B cell (primary cell): ENCODE measurements at places on chromosomes 1 and 21. TPM values are rescaled to one million over a fixed set of nuclear protein-coding genes. Genes with fewer than 3 reads are reported as not detected.
A peak's percentile ranks its signal among the peaks of the same experiment; 100 is the strongest.

The OR6K3 gene
- not detected in 2 replicates for total RNA-seq

The TDRD5 gene
- not detected in 2 replicates for total RNA-seq

The ERG gene
- 0.17 TPM in 1 of 2 replicates, not detected in the other for total RNA-seq

The NHLH1 gene
- 0.39 and 0.63 TPM in 2 replicates for total RNA-seq

The GCSAML gene
- total RNA-seq, result not detected in 2 replicates

The TNNI3K gene
- 0.52 TPM in 1 of 2 replicates, not detected in the other for total RNA-seq

The RHD gene
- not detected in 2 replicates for total RNA-seq

The GUCA2A gene
- not detected in 2 replicates for total RNA-seq

GRCh38 chr1:7454052-7454815 lies 316.9 kb upstream of the VAMP3 start:
- DNase-seq, result no peak

GRCh38 chr1:172390683-172391551 lies 29.6 kb upstream of the C1orf105 start:
- peak; percentile 82 for DNase-seq

- DNase-seq, result peak; percentile 85
Observed at GRCh38 chr1:43073490-43074230, 98.4 kb downstream of the EBNA1BP2 start.

- DNase-seq, result no peak
Observed at GRCh38 chr1:117164209-117164608, 42.7 kb upstream of the TRIM45 start.

DNA sequence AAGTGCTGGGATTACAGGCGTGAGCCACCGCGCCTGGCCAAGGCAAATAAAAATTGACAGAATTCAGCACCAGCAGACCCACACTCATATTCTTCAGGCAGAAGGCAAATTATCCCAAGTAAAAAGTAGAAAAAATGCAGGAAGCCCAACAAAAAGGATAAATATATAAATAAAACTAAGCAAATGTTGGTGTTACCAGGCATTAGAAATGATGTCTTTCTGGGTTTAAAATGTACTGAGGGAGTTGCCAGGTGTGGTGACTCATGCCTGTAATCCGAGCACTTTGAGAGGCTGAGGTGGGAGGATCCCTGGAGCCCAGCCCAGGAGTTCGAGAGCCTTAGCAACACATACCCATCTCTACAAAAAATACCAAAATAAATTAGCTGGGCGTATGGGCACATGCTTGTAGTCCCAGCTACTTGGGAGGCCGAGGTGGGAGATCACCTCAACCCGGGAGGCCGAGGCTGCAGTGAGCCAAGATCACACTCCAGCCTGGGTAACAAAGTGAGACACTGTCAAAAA lies 6.3 kb downstream of the INTS11 start:
- DNase-seq, result no peak

DNA sequence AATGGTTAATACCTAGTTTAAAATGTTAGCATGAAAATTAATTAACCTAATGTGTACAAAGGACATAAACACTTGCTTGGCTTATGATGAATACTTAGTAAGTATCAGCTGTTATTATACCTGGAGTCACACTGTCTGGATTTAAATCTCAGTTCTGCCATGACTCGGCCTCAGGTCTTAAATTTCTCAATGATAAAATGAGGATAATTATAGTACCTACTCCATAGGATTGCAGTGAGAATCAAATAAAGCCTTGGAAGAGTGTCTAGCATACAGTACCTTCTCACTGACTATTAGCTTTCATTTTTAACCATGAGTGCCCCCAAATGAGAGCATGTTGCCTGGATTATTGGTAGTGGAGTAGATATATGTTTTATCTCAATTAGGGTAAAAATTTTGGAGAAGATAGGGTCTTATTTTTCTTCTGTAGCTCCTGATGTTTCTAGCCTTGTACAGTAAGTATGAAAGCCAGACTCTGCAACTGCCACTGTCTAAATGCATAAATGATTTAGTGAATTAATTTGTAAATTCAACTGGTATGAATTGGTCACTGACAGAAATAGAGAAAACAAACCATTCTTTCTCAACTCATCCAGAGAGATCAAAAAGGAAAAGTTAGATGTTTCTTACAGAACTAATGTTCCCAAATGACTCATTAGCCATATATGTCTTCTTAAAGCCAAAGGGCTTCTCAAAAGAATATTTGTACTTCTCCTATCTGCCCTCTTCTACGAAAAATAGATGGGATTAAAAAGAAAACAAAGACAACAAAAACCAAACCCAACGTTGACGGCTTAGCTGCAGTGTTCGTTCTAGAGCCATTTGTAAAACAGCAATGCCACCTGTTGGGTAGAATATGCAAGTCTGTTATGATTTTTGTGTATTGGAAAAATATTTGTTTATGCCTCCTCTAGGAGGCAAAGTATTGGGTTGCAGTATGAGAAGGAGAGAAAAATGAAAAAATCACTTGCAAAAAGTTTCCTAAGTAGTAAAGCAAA lies 53.8 kb upstream of the MROH9 start:
- no peak for DNase-seq

DNA sequence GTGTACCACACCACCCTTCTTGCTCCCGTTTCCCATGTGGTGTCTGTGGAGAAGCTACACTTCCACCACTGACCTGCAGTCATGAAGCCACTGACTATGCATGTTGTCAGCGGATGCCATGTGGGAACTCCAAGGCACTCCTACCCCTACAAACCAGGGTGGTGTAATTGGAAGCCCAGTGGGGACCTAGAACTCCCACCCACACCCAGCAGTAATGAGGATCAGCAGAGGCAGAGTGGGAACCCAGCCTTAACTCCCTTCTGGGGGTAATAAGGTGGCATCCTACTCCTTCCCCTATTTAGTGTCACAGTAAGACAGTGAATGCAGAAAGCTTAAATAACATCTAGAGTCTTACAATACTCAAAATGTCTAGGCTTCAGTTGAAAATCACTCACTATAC lies 78.4 kb downstream of the SPATA46 start:
- no peak for DNase-seq

- DNase-seq, result no peak
Observed at GRCh38 chr21:39781331-39781730, 36.3 kb downstream of the IGSF5 start.

- no peak for DNase-seq
Observed at GRCh38 chr1:156862997-156863599, 2.4 kb downstream of the NTRK1 start.

DNA sequence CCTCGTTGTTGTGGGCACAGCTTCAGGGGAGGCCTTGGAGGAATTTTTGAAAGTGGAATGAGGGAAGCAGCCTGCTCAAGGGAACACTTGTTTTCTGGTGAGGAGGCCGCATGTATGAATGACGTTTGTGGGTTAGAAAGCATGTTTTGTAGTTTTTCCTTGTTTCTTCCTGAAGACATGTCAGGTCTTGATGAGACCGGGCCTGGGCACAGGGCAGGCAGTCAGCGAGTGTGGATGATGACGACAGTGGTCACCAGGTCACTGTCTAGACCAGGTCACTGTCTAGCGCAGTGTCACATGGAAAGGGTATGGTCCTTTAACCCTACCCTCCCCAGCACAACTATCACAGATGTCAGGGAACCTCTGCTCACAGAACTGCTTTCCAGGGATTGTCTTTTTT lies 7.3 kb downstream of the PSEN2 start:
- DNase-seq, result no peak

- DNase-seq, result no peak
Observed at GRCh38 chr1:154842635-154843034, 27.4 kb downstream of the KCNN3 start.

- no peak for DNase-seq
Observed at GRCh38 chr1:181986907-181987305, 74.6 kb downstream of the ZNF648 start.

- no peak for DNase-seq
Observed at GRCh38 chr1:94425821-94426484, 7.8 kb downstream of the ABCD3 start.

DNA sequence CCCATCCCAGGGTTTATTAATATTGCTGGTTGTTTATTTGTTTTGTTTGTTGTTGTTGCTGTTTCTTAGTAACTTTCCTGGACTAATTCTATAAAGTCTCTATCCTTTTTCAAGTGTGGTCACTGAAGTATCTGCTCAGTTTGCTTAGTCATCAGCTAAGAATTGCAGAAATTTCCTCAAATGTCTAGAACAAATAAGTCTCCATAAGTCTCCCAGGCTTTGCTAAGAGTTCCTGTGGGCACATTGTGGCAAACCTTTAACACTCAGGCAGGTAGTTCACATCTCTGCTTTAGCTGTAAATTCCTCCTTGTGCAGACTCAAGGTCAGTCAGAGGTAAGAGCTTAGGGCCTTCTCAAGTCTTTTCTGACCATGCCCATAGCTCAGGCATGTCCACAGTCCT lies 38.9 kb upstream of the C1orf185 start:
- no peak for DNase-seq

- DNase-seq, result no peak
Observed at GRCh38 chr1:164033782-164034181, 525.2 kb upstream of the PBX1 start.

DNA sequence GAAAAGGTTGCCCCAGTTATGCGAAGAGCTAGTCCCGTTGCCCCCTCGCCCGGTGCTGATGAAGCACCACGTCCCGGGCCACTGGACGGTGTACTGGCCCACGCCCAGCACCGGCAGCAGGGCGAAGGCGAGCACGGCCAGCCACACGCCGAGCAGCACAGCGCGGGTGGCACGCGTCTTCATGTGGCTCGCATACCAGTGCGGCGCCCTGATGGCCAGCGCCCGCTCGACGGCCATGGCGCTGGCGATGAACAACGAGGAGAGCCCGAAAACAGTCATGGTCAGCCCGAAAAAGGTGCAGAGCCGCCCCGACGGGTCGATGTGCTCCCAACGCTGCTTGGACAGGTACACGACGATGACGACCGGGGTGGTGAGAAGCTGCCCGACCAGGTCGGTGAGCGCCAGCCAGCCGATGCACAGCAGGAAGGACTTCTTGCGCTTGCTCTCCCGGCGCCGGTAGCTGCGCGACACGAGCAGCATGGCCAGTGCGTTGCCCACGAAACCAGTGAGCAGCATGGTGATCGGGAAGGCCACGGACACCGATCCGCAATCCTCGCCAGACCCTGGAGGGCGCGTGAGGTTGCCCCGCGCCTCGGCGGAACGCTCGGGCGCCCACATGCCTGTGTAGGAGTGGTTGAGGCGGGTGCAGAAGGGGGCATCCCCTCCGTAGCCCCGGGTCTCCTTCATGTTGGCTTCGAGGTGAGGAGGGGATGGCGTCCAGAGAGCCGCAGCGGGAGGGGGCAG lies 553 bp downstream of the PTGER3 start:
- peak; percentile 51 for DNase-seq

- DNase-seq, result no peak
Observed at GRCh38 chr21:34884346-34884929, 164.7 kb downstream of the RUNX1 start.

- DNase-seq, result no peak
Observed at GRCh38 chr1:116179964-116180363, 68.8 kb downstream of the MAB21L3 start.

DNA sequence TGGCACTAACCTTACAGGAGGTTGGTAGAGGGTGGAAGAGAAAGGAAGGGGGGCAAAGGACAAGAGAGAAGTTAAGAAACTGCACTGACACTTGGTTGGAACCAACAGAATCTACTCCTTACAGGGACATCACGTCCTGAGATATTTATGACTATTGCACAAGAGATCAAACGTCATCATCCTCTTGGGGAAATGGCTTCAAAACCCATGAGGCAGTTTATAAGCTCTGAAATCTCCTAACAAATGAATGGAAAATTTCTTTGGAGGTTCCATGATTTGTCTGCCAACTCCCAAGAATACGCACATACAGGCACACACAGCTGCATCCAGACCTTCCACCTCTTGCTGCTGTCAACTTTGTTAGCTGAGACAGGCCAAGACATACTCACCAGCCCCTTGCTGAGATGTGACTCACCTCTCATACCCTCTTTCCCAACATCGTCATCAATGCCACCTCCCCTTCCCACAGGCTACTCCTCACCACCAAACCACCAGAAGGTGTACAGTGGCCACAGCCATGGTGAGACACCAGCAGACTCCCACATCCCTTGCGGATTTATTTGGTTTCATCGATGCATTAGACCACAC lies 135.5 kb downstream of the SETD4 start:
- DNase-seq, result no peak

GRCh38 chr1:54904476-54905048 lies 17.6 kb upstream of the DHCR24 start:
- no peak for DNase-seq

DNA sequence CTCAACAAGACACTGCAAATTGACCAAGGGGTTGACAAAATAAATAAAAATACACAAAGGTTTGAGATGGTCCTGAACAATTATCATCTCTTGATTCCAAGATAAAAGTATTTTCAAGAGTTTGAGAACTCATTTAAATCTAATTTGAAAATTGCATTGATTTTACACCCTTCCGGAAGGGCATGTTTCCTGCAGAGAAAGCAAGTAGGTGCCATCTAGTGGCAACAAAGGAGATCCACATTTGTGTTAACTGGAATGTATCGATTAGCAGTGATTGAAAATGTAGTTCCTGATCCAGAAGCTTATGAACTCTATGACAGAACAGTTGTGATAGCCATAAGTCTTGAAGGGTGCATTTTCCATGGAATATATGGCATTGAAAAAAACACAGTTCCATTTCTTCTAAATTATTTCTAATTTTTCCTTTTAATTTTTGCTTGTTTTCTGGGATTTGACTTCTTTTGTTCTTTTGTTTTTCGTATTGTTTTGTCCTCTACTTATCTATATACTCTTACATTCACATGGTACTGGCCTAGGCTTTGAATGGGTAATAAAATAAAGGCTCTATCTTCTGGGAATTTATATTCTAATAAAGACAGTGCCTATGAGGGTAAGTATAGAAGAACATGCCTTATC lies 143.7 kb downstream of the DNM3 start:
- peak; percentile 49 for DNase-seq

DNA sequence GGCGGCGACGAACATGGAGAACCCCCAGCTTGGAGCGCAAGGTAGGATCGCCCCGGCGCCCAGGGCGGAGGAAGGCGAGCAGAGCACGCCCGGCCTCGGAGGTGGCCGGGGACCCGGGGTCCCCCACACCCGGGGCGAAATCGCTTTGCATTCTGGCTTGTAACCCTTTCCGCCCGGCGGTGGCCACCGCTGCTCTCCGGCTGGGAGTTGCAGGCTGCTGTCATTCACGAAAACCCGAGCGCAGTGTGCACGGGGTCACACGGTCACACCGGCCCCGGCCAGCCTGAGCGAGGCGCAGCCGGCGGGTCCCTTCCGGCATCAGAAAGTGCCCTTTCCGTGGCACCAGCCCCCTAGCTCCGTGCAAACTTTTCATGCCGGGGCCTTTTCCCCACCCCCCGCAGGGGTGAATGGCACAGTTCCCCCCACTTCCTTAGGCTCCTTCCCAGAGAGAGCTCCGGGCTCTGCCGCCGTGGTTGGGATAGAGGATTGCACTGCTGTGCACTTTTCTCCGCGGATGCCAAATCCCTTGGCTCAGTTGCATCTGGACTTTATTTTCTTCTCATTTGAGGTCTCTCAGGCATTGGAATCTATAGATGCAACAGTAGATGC lies 802 bp downstream of the KAZN start:
- no peak for DNase-seq

DNA sequence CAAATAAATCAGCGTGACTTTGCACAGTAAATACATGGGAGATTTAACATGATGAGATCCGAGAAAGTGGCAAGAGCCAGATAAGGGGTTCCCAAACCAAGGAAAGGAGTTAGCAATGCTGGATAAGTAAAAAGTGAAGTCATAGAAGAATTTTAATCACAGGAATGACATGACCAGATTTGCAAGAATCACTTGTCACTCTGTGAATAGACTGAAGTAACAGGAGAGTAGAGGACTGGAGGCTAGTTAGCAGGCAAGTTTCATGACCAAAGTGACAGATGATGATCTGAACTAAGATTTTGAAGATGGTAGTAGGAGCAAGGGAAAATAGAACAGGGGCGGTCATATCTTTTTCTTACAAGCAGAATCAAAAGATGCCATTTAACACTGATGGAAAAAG lies 8.4 kb downstream of the CFH start:
- DNase-seq, result no peak

GRCh38 chr21:41863439-41863740 lies 15.8 kb downstream of the PRDM15 start:
- DNase-seq, result no peak
